Calu3 (cell line): ENCODE measurements at places on chromosomes 1 and 21. TPM values are rescaled to one million over a fixed set of nuclear protein-coding genes. Genes with fewer than 3 reads are reported as not detected.
A peak's percentile ranks its signal among the peaks of the same experiment; 100 is the strongest.

LRRC53 gene
- total RNA-seq: not detected in 2 replicates

- no peaks in the 10 kb centered on the region for H3K36me3 ChIP-seq
- H3K4me1 ChIP-seq: no peaks in the 10 kb centered on the region
- no peak for DNase-seq
- no peak overlapping the region for H3K27ac ChIP-seq
- H3K27me3 ChIP-seq: no peaks in the 10 kb centered on the region
- no peak overlapping the region for H3K4me3 ChIP-seq
These were observed 82.9 kb upstream of the DSCAM start for GRCh38 chr21:40929833-40930232.

- H3K27me3 ChIP-seq: no peaks in the 10 kb centered on the region
- H3K4me3 ChIP-seq: no peak overlapping the region
- H3K36me3 ChIP-seq: peaks cover 4% of the 10 kb centered on the region
- no peak overlapping the region for H3K27ac ChIP-seq
- no peak for DNase-seq
- H3K4me1 ChIP-seq: no peaks in the 10 kb centered on the region
These were observed 31.8 kb upstream of the SLFNL1 start for GRCh38 chr1:41053316-41053715.

- no peaks in the 10 kb centered on the region for H3K27me3 ChIP-seq
- DNase-seq: no peak
- H3K4me3 ChIP-seq: no peak overlapping the region
- peaks cover 26% of the 10 kb centered on the region for H3K36me3 ChIP-seq
- no peak overlapping the region for H3K27ac ChIP-seq
These were observed 45.4 kb downstream of the S100B start for GRCh38 chr21:46559291-46559983.

SLC5A3 gene
- 15.8 and 15.9 TPM in 2 replicates for total RNA-seq

DNA sequence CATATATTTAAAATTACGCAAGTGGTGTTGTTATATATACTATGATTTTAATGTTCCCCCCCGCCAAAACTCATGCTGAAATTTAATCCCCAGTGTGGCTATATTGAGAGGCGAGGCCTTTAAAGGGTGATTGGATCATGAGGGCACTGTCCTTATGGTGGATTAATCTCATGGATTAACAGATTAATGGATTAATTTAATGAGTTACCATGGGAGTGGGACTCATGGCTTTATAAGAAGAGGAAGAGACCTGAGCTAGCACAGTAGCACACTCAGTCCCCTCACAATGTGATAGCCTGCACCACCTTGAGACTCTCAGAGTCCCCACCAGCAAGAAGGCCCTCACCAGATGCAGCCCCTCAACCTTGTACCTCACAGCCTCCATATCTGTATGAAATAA is 34.8 kb downstream of the C1orf198 start:
- H3K4me1 ChIP-seq: no peaks in the 10 kb centered on the region
- peaks cover 18% of the 10 kb centered on the region for H3K36me3 ChIP-seq
- no peaks in the 10 kb centered on the region for H3K27me3 ChIP-seq
- no peak overlapping the region for H3K4me3 ChIP-seq

DNA sequence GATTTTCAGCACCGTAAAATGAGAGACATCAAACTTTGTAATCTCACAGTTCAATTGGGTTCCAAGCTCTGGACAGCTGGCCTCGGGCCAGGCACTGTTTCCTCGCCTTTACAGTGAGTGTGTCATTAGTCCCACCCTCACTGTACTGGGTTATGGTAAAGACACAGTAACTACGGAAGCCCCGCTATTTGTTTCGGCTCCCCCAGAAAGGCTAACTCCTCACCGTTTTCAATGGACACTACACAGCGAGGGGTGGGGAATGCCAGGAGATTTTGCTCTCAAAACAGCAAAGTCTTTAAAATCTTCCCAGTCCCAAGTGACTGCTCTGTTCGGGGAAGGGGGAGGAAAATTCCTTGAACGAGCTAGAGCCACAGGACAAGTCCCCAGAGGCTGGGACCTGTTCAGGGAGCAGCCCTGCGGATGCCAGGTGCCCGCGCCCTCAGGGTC is 757 bp upstream of the SPSB1 start:
- H3K4me3 ChIP-seq: peak overlapping the region; percentile 60
- H3K27ac ChIP-seq: no peak overlapping the region
- no peaks in the 10 kb centered on the region for H3K27me3 ChIP-seq
- DNase-seq: no peak
- H3K36me3 ChIP-seq: peaks cover 20% of the 10 kb centered on the region
- H3K4me1 ChIP-seq: peaks cover 8% of the 10 kb centered on the region
